Activated T-cell treated with anti-CD3 and anti-CD28 coated beads, Interleukin-2, amount 50 U/mL, for 24 hours (primary cell): ENCODE measurements at places on chromosomes 7 and 10.

DNA sequence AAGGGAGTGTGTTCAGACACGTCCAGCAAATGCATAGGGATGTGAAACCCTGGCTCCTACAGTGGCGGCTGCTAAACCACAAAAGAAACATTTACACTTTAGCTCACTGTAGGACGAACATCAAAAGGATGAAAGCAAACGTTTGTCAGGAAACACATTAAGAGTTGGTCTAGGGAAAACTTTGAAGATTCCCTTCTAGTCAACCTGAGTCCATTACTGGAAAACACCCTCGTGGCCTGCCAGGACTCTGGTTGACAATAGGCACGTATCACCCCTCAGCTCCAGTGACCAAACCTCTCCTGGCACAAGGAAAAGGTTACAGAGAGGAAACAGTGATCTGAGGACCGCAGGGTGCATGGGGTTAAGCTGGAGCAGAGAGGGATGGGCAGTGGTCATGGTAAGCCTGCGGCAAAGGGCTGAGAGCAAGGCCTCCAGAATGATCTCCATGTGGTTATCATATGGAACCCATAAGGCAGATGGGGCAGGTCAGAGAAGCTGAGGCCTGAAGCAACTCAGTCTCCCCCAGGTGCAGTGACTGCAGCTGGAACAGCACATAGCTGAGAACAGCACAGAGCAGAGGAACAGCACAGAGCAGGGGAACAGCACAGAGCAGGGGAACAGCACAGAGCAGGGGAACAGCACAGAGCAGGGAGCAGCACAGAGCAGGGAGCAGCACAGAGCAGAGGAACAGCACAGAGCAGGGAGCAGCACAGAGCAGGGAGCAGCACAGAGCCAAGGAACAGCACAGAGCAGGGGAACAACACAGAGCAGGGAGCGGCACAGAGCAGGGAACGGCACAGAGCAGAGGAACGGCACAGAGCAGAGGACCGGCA is 49.9 kb downstream of the CHST15 start:
- DNase-seq: no peak

GRCh38 chr7:40499718-40500117 is 364.9 kb downstream of the SUGCT start:
- no peak for DNase-seq

DNA sequence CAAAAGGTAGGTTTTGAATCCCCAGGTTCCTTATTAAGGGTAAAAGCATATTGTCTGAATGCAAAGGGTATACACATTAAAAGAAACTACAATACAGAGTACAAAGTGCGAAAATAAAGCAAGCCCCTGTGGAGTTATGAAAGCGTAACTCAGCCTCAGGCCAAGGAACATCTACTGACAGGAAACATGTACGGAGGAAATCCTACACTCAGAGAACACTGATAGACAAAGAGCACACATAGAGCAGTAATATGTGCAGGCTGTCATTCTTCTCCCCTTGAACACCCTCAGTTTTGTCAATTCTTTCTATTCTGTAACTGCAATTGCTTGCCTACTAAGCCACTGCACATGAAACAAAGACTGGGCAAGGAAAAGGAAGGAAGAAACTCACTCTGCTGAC is 150.2 kb downstream of the DGKB start:
- no peak for DNase-seq

DNA sequence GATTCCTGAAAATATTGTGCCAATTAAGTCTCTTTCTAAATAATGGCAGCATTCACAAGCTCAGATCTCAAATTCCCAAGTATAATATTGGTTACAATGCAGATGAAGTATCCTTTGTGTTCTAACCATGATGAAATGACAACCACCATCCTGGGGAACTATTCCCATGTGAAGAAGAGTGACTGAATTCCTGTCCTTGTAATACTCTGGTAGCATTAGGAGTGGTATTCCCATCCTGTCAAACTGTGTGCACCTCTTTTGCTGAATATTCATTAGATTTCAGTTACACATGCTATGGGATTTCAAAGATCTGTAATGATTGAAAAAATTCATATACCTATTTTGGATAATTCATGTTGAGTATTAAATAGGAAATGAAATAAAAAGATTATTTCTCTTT is 86.1 kb upstream of the SMIM30 start:
- no peak for DNase-seq

GRCh38 chr7:117229350-117229749 is 93.5 kb downstream of the WNT2 start:
- DNase-seq: no peak

- no peak for DNase-seq
Observed at GRCh38 chr7:155985518-155986250, 173.4 kb upstream of the SHH start.

DNA sequence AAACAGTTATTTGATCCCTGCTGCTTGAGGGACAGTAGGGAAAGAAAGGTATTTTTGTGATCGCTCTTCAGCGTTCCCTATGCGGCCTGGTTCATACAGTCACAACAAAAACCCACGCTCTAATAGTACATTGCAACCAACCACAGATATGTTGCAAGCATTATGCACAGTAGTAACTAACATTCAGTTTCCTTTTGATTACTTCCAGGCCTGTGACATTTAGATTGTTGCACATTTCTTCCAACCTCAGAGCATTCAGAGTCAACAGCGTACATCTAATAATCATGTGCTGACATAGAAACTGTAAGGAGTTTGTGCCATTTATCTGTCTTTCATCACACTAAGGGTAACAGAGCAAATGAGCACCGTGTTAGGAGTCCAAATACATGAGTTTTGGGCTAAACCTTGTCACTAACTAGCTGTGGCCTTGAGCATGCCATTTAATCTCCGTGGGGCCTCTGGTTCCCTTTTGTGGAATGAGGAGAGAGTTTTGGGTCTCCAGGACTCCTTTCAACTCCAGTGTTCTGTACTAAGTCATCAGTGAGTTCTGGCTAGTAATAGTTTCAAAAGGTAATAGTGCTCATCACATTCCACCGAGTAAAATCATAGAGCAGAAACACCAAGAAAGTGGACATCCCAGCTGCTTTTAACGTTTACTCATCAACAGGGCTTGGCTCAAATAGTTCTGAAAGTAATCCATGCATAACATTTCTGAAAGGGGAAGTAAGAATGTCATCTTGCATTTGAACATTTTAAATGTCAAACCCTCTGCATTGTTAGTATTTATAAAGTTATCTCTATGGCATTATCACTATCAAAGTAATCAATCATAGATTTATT is 99.0 kb upstream of the FZD1 start:
- no peak for DNase-seq

DNA sequence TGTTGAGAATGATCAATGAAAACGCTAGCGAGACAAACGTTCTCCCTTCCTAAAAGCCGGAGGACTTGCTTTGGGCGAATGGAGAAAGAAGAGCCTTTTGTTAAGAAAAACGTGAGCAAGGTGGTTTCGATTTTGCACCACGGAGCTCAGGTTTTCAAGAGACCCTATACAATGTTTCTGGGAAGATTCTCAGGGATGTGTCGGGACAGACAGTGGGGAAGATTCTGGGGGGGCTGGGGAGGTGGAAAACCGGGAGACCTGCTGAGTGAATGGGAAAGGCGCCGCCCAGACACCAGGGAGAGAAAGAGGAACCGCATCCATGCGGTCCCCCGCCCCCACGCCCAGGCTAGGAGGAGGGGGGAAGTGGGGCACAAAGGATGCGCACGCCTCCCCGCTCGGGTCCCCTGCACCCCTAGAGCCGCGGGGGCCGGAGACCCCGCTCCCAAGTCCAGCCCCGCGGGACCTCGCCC is 745 bp downstream of the YWHAG start:
- DNase-seq: peak; percentile 78

DNA sequence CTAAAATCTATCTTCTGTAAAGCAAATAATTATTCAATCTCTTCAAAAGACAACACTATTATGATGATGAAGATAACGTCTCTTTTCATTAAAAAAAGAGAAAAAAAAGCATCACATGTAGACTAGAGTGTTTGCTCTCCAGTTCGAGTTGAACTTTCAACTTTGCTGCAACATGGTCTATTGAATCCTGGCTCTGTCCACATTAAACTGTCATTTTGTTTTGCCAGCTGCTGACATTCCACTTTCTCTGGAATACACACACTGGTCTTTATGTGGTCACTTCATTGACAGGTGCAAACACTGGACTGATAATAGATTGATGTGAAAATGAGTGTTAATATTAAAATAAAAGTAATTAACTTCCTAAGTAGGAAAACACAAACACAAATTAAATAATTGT is 61.7 kb downstream of the PTF1A start:
- no peak for DNase-seq

- DNase-seq: peak; percentile 19
Observed at GRCh38 chr10:124299696-124300095, 119.0 kb downstream of the OAT start.

DNA sequence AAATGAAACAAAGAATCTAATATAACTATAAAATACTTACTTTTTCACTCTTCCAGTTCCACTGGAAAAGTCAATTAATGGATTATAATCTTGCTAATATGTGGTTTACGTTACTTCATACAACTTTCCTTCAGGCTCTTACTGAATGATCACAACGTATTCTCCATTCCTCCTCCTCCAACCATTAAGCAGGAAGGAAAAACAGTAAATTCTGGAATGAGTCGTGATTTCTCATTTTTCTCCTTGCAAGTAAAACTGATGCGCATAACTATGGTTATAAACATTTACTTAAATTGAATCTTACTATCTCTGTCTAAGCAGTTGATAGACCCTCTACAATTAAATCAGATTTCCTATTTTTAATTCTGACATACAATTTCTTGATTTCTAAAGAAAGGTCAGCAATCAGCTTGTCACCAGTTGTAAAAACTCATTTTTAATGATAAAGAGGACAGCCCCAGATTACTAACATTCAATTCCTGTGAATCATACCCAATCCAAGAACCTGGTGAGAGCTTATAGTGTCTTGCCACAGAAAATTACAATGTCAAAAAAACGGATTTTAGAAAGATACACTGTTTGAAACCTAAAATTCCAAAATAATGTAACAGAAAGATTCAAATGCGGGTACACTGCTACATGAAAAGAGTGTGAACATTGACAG is 64.3 kb downstream of the EZH2 start:
- DNase-seq: no peak
